ENCODE measurements at places on chromosomes 1 and 21.

DNA sequence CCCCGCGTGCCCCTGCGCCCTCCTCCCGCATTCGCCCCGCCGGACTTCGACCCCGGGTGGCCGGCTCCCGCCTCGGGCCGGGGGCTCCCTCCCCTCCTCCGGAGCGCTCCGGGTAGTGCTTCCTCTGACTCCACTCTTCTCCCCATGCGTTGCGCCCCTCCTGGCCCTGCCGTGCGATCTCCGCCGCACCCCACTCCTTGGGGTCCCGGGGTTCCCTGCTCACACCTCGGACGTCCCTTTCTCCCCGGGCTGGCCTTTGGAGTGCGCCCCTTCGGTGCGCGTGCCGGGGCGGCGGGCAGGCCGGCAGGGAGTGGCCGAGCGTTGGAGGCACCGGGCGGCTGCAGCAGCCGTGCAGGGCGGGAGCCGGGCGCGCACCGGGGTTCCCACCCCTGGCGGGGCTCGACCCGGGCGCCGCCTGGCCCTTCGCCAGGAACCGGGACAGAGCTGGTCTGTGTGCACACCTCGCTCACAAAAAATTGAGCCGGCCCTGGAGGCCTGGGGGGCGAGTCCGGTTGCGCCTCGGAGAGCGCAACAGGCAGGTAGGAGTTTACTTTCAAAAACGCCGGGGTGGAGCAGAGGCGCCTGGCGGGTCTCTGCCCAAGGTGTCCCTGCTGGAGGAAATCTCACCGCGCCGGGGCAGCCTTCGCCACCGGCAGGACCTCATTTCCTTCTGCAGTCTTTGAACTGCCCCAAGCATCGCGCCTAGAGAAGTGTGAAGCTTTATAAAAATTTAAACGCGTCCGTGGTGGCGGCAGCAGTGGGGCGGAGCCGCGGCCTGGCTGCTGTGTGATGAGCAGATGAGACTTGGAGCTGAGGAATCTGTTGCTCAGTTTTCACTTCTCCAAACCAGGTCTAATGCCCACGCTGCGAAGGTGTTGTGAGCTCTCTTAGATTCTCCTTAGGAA, 650 bp downstream of the VANGL1 start:
- DNase-seq, result peak; percentile 80

DNA sequence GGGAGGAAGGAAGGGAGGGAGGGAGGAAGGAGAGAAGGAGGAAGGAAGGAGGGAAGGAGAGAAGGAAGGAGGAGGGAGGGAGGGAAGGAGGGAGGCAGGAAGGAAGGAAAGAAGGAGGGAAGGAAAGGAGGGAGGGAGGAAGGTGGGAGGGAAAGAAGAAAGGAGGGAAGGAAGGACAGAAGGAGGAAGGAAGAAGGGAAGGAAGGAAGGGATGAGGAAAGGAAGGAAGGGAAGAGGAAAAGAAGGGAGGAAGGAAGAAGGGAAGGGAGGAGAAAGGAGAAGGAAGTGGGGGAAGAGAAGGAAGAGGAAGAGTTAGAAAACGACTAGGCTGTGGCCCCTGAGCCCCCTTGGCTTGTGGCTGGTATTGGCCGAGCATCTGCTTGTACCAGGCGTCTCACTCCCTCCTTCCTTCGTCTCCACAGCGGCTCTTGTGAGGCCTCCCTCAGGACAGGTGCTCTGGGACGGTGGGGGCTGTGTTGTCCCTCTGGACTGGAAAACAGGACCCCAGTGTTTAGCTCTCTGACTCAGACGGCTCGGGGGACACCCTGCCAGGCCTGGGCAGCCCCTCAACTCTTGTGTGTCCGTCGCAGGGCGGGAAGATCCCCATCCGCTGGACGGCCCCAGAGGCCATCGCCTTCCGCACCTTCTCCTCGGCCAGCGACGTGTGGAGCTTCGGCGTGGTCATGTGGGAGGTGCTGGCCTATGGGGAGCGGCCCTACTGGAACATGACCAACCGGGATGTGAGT, 36.2 kb upstream of the C1QA start:
- DNase-seq, result no peak

DNA sequence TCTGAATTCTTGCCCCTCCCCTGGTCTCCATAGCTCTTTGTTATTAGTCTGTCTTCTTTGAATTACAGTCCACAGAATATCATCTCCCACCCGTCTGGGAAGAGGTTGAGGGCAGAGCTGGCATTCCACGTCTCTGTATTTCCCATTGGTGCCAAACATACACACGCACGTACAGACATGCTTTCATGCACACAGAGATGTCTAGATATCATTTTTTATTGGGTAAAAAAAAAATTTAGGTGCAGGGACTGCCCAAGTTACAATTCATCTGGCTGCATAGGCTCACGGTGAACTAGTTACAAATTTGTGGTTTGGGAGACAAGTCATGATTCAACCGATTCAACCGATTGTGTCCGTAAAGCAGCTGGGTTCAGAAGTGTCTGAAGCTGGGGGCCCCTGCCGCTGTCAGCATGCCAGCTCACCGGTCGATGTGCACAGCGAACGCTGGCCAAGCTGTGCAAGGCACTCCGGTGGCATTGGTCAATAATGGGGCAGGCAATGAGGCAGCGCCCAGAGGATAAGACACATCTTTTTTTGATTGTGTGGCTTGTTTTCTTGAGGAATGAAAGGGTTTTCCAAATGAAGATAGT, 73.7 kb downstream of the KCNN3 start:
- no peak for DNase-seq

- DNase-seq, result no peak
Observed at GRCh38 chr1:62282909-62283755, 36.1 kb downstream of the KANK4 start.

DNA sequence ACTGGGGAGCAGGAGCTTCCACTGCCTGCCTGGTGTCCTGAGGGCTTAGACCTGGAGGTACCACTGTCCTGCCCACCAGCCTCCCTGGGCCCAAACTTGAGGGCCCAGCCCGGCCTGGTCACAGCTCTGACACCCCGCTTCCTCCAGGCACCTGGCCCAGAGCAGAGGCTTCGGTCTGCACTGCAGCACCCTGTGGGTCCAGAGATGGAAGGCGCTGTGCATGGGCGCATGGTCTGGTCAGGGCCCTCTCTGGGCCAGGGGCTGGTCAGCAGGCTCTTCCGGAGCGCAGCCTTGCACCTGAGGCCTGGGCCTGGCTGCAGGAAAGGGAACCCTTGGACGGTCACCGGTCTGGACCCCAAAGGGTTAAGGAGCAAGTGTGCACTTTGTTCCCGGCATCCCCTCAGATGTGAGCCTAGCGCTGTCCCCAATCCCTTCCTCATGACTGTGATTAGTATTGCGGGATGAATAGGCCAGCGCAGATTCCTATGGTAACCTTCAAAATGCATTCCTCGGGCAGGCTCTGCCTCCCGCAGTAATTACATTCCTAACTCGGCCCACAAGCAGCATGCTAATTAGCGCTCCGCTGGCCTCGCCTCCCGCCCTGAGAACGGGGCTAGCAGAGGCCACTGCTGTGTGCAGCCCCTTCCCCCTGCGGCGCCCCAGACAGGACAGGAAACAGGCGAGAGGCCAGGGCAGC, 36.3 kb downstream of the PRDM16 start:
- no peak for DNase-seq

All from immature natural killer cell (primary cell).